Activated CD8-positive, alpha-beta memory T cell treated with anti-CD3 and anti-CD28 coated beads for 1 hour (primary cell): ENCODE measurements at places on chromosomes 7 and 10.

DNA sequence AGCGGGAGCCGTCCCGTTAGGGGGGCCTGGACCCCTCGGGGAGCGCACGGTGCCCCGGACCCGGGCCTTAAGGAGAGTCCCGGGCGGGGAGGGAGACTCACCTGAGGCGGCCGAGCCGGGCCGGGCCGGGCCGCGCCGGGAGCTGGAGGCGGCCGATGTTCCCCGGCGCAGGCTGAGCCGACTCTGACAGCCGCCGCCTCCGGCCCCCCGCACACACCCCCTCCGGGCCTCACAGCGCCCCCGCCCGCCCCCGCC is at the start of gene ACHE:
TSS of gene ACHE (minus strand) at position 188 of the 255 bp plus-strand sequence. CDS start 1,656 bp downstream, outside the sequence.
- DNase-seq = no peak

GRCh38 chr10:119518936-119519335 is 23.6 kb downstream of the RGS10 start:
- DNase-seq = no peak

- DNase-seq = no peak
Measured at GRCh38 chr10:51375790-51376189, 301.5 kb downstream of the PRKG1 start.

DNA sequence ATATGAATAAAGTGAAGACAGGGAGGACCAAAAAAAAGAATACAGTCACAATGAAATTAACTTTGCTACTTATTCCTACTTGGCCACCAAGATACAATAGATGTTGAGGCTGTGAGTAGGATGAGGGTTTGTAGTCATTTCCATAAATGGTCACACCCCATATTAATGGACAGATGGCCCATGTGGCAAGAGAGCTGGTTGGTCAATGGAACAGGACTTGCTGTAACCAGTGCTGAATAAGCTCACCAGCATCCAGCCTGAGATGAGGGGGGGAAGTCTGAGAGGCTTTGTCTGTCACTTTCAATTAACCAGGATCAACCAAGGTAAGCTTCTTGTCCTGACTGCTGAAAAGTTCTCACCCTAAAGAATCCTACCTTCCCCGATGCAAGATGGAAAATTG is 130.4 kb upstream of the KCNMA1 start:
- DNase-seq = no peak

- DNase-seq = no peak
Measured at GRCh38 chr7:35720032-35720431, 25.1 kb upstream of the HERPUD2 start.

DNA sequence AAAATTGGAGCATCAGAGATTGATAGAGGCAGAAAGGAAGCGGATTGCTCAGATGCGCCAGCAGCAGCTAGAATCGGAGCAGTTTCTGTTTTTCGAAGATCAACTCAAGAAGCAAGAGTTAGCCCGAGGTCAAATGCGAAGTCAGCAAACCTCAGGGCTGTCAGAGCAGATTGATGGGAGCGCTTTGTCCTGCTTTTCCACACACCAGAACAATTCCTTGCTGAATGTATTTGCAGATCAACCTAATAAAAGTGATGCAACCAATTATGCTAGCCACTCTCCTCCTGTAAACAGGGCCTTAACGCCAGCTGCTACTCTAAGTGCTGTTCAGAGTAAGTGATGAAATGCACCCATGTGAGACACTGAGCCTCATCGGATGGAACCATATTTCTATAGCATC is 33.1 kb downstream of the STAMBPL1 start:
- no peak for DNase-seq

GRCh38 chr7:141072548-141073172 is 1.2 kb upstream of the TMEM178B start:
- DNase-seq = no peak
